ENCODE measurements at places on chromosomes 12 and 14.

DNA sequence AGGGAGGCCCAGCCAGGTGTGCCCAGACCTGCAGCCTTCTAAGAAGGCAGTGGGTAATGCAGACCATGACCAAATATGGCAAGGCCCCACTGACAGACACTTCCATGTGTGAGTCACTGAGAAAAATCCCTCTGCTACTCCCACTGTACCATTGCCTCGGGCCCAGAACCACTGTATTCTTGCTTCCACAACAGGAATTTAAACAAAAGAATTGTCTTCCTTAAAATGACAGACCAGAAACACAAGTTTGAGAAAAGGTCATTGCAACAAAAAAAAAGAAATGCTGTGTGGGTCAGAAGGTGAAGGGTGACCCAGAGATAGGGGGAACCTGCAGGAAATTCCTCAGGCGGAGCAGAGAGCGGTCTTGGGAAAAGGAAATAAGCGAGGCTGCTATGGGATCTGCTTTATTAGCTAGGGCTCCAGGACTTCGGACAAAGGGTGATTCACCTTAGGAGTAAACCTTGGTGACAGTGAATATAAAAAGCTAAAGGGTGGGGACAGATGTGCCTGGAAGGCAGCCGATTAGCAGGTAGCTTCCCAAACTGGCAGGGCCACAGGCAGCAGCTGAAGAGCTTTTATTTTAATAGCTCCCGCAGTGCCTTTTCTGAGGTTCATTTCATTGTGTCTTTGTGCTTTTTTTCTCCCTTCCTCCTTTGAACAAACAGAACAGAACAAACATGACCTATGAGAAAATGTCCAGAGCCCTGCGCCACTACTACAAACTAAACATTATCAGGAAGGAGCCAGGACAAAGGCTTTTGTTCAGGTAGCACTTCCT lies 185.3 kb upstream of the BCL2L14 start:
- DNase-seq: no peak

- no peak for DNase-seq
These were observed 231.4 kb downstream of the TTC6 start for GRCh38 chr14:37826869-37827268.

DNA sequence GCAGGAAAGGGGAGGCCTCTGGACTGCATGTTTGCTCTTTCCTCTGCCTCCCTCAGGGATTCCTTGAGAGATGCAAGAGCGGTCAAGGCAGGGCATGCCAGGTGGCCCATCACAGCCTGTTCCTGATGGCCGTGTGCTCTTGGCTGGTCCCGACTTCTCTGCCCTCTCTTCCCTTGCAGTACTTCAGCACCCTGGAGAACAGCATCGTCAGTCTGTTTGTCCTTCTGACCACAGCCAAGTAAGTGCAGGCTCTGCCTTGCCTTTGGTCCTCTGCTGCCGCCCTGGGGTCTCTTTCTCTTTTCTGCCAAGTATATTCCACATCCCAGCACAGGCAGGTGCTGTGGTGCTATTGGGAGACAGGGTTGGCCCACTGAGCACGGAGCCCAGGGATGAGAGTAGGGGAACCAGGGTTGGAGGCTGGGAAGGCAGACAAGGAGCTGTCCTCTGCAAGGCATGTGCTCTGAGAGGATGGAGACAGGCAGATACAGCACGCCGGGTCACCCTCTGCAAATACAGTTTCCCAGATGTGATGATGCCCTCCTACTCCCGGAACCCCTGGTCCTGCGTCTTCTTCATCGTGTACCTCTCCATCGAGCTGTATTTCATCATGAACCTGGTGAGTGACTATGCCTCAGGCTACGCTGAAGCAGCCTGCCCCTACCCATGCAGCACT lies 51.9 kb downstream of the TPCN1 start:
- no peak for DNase-seq

DNA sequence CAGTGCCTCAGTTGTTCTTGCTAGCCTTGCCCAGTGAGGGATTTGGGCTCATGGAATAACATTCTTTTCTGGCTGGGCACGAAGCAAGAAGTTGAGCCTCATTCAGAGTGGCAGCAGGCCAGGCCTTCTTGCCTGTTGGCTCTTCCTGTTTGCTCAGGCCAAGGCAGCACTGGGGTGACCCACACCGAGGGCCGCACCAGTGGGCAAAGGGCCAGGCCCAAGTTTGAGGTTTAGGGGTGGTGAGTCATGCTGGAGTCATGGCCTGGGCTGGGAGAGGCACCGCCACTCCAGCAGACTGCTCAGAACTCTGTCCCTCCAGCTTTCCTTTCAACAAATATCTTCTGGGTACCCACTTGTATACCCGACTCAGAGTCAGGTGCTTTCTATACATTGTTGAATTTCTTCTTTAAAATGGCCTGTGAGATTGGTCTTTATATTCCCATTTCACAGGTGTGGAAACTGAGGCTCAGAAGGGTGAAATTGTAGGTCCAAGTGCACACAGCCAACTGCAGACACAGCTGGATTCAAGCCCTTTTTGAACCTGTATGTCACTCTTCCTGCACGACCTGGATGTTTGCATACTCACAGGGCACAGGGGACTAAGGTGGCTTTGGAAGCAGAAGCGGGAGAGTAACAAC lies 279.4 kb downstream of the FOXN3 start:
- no peak for DNase-seq

- no peak for DNase-seq
These were observed 671 bp upstream of the AQP2 start for GRCh38 chr12:49949866-49950265.

DNA sequence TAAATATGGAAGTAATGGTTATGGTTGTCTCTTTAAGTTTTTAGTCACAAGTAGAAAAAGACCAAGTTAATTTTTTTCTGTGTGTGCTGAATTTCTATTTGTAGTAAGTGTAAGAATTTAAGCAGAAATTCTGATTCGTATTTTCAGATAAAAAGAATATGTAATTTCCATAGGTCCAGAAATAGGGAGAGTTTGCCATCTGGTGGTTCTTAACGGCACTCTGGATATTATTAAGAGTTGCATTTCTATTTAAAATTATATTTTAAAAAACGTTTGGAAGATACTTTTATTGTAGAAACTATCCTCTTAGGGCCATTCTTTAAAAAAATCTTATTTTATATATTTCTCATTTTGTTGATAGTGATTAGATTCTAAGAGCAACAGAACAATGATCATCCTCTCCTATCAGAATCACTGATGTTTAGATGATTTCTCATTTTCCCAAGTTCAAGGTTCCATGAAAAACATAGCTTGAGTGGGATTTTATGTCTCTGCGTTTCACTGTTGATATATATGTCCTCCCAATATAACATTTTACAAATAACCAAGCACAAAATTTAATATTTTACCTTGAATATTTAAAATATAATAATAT lies 88.3 kb downstream of the LRRK2 start:
- no peak for DNase-seq

DNA sequence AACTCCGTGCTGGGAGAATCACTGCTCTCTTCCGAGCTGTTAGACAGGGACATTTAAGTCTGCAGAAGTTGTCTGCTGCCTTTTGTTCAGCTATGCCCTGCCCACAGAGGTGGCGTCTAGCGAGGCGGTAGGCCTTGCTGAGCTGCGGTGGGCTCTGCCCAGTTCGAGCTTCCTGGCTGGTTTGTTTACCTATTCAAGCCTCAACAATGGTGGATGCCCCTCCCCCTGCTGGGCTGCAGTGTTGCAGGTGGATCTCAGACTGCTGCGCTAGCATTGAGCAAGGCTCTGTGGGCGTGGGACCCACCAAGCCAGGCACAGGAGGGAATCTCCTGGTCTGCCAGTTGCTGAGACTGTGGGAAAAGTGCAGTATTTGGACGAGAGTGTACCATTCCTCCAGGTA lies 43.7 kb downstream of the GPR137C start:
- no peak for DNase-seq

DNA sequence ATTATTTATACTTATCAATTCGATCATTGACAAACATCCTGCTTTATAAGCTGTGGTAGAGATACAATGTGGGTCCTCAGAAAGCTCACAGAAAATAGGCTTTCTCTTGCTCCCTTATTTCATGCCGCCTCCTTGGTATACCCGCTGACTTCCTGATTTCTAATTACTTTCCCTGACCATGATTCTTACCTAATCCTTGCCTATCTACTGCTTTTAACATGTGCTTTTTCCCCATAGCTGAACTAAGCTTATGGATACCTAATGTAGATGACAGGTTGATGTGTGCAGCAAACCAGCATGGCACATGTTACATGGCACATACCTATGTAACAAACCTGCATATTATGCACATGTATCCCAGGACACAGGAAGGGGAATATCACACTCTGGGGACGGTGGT lies 65.1 kb downstream of the ITPR2 start:
- DNase-seq: no peak

- no peak for DNase-seq
These were observed 21.7 kb downstream of the BORCS5 start for GRCh38 chr12:12378616-12379015.

DNA sequence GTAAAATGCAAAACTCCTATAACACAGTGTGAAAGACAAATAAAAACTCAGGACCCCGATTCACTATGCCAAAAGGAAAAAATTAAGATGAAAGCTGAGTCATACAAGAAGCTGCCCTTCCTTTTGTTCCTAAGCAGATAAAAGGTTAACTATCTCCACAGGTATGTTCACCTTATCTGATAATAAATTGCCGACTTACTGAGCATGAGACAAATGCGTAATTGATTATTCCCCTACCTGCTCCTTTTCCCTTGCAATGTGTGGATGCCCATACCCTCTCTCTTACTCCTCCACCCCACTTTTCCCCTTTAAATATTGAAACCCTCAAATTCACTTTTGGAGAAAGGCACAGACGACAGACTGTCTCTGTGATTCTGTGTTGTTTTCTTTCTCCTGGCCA lies 148.6 kb upstream of the TMEM260 start:
- no peak for DNase-seq

GRCh38 chr14:61498303-61498702 lies 176.9 kb downstream of the PRKCH start:
- DNase-seq: no peak

- no peak for DNase-seq
These were observed 1.1 kb downstream of the WDR20 start for GRCh38 chr14:102140750-102141145.

DNA sequence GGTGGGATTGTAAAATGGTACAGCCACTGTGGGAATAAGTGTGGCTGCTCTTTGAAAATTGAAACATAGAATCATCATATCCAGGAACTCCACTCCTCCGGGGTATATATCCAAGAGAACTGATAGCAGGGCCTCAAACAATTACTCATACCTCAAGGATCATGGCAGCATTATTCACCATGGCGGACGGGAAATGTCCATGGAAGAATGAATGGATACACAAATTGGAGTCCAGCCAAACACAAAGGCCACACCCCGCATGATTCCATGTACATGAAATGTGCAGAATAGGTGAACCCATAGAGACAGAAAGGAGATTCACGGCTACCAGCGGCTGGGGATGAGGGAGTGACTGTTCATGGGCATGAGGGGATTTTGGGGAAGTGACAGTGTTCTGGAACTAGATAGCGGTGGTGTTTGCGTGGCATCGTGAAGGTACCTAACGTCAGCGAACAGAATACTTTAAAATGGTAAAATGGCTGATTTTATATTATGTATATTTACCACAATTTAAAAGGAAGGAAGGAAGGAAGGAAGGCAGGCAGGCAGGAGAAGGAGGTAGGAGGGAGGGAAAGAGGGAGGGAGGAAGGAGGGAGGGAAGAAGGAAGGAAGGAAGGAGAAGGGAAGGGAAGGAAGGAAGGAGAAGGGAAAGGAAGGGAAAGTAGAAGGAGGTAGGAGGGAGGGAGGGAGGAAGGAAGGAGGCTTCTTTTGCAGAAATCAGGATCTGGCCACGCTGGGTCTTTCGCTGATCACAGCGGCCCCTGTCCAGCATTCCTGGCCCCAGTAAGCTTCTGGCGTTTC lies 14.1 kb upstream of the NCOR2 start:
- DNase-seq: no peak

- no peak for DNase-seq
These were observed 371.4 kb upstream of the TMTC1 start for GRCh38 chr12:30155001-30155730.

DNA sequence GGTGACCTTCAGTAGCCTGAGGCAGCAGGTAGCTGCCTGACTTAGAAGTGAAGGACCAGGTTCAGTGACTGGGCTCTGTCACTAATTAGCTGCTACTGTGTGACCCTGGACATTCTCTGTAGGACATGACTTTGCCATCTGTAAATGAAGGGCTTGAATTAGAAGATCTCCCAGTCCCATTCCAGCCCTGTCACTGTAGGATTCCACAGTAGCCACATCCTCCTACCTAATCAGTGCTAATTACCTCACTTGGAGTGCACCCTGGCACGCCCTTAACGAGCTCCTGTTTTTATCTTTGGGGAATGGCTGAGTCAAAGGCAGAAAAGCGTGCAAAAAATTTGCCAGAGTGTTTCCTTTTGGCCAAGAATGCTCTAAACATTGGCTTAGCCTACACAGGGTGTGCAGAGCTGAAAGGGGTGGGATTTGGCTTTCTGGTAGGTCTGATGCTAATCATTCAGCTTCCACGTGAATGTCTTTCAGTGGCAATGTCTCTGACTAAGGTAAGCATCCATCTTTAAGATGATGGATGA lies 6.8 kb downstream of the NTF3 start:
- no peak for DNase-seq

DNA sequence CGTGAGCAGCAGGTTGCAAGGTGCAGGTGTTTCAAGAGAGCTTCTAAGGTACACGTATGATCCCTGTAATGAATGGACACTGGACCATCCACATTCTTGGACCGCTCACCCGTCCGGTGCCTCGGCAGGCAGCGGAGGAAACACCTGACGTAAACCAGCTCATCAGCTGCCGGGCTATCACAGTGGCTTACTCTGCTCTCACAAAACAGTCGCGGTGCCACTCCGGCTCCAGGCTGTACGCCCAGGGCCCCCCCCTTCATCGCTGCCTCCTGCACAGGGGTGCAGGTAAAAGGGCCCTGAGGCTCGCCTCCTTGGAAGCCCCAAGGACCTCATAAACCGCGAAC lies 436 bp downstream of the VPS33A start:
- DNase-seq: no peak

DNA sequence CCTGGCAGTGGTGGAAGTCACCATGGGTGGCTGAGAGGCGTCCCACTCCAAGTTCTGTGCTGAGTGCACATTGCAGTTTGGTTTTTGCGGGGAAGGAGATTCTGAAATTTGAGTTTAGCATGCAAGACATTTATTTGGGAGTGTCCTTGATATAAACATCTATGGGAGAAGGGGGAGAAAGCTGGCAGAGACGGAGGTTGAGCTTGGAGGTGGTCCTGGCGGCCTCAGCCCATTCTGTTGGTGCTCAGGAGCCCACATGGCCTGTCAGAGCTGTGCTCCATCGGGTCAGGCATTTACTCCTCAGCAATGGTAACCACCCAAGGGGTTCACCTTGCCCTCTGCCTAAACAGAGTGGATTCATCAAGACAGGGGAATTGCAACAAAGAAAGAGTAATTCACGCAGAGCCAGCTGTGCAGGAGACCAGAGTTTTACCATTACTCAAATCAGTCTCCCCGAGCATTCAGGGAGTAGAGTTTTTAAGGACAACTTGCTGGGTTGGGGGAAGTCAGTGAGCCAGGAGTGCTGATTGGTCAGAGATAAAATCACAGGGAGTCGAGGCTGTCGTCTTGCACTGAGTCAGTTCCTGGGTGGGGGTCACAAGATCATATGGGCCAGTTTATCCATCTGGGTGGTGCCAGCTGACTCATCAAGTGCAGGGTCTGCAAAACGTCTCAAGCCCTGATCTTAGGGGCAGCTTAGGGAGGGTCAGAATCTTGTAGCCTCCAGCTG lies 323.3 kb upstream of the TMEM132C start:
- no peak for DNase-seq

Measured in activated naive CD4-positive, alpha-beta T cell treated with anti-CD3 and anti-CD28 coated beads, Interleukin-2, amount 50 U/mL, for 72 hours (primary cell).